ENCODE measurements at places on chromosomes 1 and 21.

GRCh38 chr1:160675641-160676410 is 29.0 kb upstream of the SLAMF1 start:
- peak; percentile 51 for DNase-seq

- DNase-seq = no peak
Observed at GRCh38 chr1:109271458-109271857, 11.5 kb downstream of the PSRC1 start.

- peak; percentile 85 for DNase-seq
Observed at GRCh38 chr1:78370779-78371482, 119.8 kb upstream of the PTGFR start.

GRCh38 chr21:28127175-28127785 is 865.4 kb downstream of the LTN1 start:
- DNase-seq = no peak

GRCh38 chr1:51504806-51505525 is 14.1 kb downstream of the EPS15 start:
- no peak for DNase-seq

GRCh38 chr1:40802742-40803113 is 19.1 kb downstream of the KCNQ4 start:
- no peak for DNase-seq

- DNase-seq = no peak
Observed at GRCh38 chr1:4106731-4107130, 206.7 kb upstream of the C1orf174 start.

DNA sequence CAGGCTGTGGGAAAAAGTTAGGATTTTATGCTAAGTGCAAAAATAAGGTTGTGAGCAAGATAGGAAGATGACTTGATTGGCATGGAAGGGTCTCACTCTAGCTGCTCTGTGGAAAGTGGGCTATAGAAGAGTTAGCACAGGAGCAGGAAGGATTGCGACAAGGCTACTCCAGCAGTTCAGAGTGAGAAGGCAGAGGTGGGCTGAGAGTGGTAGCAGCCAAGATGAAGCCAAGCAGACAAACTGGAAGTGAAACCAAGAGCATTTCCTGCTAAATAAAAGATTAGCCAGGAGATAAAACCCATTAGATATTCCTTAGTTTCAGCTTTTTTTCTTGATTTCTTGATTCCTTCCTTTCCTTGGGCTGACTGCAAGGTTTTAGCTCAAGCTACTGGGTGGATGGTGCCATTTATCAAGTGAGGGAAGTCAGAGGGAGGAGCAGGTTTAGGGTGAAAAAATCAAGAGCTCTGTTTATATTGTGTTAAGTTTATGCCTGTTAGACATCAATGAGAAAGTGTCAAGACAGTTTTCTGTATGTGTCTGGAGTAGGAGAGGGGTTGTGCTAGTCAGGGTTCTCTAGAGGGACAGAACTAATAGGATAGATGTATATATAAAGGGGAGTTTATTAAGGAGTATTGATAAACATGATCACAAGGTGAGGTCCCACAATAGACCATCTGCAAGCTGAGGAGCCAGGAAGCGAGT is 33.1 kb upstream of the ZNF644 start:
- no peak for DNase-seq

DNA sequence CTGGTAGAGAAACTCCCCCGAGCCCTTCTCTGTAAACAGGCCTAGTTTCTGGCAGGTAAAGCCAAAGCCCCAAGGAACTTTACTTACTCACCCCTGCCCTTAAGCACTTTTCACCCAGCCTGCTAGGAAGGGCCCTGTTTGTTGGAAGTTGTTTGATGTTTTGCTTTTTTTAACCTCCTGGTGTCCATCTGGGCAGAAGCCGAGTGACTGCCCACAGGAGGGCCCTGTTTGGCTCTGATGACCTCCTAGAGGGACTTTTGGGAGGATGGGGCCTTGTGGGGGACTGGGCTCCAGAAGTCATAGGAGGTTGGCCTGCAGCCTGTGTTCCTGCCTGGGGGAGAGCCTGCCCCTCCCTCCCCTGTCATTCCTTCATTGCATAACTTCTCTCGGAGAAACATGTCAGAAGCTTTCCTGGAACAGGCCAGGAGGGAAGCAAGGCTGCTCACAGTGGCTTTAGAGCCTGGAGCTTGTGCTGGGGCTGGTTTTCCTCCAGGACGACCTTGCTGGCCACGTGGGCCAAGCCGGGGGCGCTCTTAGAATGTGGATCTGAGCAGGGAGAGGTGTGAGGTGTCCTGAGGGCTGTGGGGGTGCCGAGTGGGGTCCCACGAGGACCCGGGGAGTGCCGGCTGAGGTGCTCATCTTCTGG is 33.9 kb downstream of the COQ8A start:
- no peak for DNase-seq

DNA sequence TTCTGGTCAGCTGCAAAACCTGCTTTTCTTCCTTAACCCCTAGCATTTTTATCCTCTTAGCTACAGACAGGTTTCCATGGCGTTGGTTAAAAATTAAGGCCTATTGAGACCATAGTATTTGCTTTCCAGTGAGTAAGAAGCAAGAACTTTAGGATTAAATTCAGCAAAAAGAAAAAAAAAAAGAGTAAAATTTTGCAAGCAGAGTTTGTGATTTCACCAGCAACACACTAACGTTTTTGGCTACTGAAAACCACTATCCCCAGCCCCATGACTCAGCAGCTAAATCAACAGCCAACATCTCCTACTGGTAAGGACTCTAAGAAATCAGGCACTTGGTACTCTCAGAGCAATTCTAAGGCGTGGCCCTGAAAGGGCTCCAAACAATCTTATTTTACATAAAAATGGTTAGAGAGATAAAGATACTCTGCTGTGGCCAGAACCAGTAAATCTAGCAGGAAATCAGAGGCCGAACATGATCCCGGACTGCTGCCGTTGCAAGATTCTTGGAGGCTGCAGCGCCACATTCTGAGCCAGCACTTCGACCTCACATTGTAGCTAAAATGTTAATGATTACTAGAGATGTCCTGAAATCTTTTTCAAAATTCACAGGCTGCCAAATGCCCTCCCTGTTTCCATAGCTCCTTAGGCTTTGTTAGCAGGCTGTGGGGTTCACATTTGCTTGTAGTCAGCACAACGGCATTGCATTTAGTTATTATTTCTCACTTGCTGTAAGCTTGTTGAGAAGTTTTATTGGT is 1.6 kb upstream of the ENO1 start:
- DNase-seq = peak; percentile 96

- DNase-seq = peak; percentile 38
Observed at GRCh38 chr1:198934901-198935305, 296.1 kb downstream of the PTPRC start.

DNA sequence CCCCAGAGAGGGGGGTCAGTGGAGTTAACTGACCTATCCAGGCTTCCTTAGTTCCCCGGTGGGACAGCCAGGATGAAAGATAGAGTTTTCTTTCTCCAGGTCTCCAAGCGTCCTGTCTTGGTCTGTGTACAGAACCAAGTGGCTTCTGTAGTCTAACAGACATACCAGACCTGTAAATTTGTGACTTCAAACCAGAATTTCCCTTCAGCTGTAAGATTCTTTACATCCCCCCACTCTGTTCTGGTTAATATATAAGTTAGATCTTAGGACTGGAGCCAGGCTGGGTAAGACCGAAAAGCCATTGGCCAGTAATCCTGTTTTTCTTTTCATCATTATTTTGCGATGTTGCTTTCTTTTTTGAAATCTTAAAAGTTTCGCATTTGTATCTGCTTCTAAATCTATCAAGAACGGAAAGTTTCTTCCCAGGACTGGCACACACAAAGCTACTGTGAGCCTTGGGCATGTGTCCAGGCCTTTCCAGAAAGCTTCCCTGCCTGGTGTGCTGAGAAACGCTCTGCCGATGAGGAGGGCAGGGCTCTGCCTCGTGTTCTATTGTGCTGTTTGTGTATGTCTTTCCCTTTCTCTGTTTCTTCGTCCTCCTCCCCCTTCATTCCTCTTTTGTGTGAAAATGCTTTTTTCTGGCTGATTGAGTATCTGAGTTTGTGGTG is 72.3 kb downstream of the RGL1 start:
- no peak for DNase-seq

- peak; percentile 72 for DNase-seq
Observed at GRCh38 chr1:67760030-67760821, 73.0 kb downstream of the GNG12 start.

DNA sequence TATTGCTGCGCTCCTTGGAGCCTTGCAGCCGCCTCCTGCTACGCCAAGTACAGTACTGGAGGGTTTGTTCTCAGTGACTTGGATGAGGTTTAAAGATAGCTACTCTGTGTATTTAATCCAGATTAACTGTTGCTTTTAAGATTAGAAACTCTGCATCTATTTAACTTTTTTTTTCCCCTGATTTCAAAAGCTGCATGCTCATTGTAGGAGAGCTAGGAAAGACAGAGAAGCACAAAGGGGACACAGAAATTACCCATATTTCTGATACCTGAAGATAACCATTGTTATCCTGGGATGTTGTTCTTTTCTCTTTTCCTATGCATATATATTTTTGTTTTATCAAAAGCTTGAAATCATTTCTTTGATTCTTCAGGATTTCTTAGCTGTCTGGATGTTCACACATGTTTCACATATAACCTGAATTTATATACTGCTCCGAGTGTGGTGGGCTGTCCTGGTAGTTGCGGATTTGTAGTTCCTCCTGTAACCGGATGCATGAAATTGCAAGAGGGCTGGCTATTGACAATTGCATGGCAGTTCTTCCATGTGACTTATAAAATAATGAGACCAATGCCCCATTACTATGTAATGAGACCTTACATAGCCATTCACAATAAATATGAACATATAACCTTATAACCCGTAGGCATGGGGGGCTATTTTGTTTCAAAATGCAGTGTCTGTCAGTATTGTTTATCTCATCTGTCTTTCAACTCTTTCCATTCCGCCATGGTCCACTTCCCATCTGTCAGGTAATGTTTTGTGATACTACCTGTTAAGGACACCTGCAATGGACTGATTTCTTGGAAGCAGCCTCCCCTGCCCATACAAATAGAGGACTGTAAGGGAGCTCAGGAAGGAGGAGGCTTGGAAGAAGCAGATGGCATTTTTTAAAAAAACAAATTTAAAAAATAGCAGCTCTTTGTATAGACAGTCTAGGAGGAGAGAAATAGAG is 1.4 kb downstream of the RAVER2 start:
- peak; percentile 4 for DNase-seq

DNA sequence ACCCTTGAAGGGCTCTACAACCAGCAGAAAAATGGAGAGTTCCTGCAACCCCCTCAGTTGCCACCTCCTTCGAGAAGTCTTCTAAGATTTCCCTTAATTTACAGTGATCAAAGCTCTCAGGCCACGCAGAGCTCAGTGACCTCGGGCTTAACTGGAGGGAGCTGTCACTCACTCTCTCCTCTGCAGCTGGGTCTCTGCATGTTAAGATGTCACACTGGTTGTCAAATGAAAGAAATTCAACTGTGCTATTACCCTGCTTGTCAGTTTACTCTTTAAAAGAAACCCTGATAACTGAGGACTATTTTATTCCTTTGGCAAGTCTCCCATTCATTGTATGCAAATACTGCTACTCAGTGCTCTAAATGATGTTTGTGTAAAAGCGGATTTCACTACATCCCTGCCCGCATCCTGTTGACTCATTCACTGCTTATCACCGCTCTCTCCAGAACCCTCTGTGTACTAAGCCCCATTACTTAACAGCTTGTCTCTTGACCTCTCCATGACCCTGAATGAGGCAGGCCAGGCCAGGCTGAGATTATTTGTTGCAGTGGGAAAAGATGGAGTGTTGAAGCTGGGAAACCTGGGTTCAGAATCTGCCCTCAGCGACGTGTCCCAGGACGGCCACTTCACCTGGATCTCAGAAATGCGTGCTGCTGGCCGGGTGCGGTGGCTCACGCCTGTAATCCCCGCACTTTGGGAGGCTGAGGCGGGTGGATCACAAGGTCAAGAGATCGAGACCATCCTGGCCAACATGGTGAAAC is 13.7 kb downstream of the DHRS3 start:
- DNase-seq = peak; percentile 91

DNA sequence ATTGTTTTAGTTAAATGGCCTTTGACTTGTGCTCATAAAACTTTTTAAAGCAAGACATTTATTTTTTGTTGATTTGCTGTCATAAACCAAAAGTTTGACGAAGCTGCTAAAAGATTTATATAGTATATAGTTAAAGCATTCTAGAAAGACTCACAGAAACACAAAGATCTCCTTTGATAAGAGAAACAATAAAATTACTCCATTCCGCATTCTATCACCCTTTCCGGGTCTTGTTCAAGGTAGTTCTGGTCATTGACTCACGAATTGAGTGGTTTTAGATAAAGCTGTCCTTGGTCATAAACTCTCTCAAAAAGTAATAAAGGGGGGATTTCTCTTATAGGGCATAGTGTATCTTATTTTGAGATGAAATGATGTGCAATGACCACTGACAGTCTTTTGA is 1010.5 kb upstream of the NCAM2 start:
- no peak for DNase-seq

GRCh38 chr1:12513181-12513580 is 104.8 kb downstream of the DHRS3 start:
- DNase-seq = no peak

DNA sequence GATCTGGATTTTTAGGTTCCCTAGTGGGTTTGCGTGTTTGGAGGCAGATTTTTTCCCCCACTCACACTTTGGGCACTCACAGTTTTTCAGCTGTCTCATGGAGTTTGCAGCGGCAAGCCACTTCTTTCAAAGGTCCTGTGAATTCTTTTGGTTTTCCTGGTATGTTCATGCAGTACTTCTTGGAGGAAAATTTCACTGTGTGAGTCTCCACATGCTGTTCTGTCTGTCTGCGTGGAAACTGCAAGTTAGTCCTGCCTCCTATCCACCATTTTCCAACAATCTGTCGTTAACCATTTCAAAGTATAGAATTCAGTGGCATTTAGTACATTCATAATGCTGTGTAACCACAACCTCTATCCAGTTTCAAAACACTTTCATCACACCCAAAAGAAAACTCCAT is 793 bp upstream of the FMO1 start:
- no peak for DNase-seq

- DNase-seq = no peak
Observed at GRCh38 chr1:226823643-226824042, 46.8 kb upstream of the PSEN2 start.

DNA sequence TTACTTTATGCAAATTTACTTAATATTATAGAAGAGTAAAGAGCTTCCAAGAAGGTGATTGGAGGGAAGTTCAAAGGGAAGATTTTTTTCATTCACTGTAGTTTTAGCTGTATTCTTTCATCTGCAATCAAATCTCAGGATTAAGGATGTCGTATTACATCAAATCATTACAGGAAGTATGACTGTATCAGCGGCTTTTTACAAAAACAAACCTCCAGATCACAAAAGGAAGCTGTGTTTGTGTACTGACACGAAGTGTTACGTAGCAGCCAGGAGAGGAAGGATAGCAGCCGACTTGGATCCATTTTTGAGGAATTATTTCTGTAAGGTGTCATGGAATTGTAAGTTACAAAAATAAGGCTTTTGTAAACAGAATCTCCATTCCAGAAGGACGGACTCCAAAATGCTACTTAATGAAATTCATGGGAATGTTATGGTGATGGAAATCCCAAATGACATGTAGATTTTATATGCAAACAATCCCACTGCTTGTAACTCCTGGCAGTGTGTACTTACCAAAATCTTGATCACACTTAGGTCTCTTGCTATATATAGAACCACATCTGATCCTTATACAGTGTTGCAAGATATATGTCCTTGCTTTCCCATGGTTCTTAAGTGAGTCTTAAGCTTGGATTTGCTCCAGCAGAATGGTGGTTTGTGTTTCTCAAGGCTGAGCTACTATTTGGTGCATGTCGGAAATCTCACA is 49.8 kb downstream of the KCNJ15 start:
- DNase-seq = peak; percentile 90
